ENCODE measurements at places on chromosomes 13 and 19.

- DNase-seq, result no peak
Measured at GRCh38 chr19:12464769-12465168, 19.8 kb downstream of the ZNF709 start.

- DNase-seq, result no peak
Measured at GRCh38 chr19:55044771-55045716, 7.0 kb upstream of the GP6 start.

- no peak for DNase-seq
Measured at GRCh38 chr19:7251494-7251893, 42.7 kb downstream of the INSR start.

- DNase-seq, result no peak
Measured at GRCh38 chr13:37107456-37107855, 2.0 kb upstream of the CSNK1A1L start.

GRCh38 chr13:49869519-49869918 is 66.6 kb downstream of the SPRYD7 start:
- no peak for DNase-seq

DNA sequence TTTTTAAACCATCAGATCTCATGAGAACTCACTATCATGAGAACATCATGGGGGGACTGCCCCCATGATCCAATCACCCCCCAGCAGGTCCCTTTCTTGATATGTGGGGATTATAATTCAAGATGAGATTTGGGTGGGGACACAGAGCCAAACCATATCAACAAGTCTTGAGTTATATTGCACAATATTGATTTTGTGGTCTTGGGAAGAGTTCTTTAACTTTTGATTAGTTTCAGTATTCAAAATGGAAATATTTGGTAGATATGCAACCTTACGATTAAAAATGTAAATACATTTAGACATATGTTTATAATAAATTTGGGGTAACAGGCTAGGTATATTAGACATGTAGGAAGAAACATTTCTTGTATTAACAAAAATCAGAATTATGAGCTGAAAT is 188.2 kb downstream of the GPC5 start:
- no peak for DNase-seq

DNA sequence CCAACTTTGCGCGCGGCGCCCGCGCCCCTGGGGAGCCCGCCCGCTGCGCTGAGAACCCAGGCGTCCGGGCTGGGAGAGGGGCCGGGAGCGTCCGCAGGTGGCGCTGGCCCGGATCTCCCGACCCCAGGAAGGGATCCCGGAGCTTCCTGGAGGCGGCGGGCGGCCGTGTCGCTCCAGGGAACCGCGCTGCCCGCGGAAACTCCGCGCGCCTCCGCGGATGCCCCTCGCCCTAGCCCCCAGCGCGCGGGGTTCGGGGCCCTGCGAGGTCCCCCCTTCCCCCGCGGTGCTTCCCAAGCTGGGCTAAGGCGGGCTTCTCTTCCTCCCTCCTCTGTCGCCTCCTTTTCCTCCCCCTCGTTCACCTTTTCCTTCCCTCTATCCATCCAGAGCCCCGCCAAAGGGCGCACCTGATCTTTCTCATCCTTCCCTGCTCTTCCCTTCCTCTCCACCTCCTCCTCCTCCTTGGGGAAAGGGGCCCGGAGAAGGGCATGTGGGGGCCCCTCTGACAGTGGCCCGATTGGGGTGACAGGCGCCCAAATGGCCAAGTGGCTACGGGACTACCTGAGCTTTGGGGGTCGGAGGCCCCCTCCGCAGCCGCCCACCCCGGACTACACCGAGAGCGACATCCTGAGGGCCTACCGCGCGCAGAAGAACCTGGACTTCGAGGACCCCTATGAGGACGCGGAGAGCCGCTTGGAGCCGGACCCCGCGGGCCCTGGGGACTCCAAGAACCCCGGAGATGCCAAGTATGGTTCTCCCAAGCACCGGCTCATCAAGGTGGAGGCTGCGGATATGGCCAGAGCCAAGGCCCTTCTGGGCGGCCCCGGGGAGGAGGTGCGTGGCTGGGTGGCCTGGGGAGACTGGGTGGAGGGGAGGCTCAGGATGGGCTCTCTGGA is 710 bp downstream of the SHD start:
- DNase-seq, result no peak

DNA sequence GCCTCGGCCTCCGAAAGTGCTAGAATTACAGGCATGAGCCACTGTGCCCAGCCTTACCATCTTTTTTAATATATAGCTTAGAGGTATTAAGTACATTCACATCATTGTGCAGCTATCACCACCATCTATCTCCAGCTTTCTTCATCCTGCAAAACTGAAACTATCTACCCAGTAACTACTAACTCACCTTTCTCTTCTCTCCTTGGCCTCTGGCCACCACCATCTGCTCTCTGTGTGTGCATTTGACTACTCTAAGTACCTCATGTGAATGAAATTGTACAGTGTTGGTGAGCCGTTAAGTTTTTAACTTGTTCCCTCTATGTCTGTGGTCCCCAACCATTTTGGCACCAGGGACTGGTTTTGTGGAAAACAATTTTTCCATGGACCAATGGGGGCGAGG is 56.1 kb downstream of the CDK8 start:
- DNase-seq, result no peak

- peak; percentile 57 for DNase-seq
Measured at GRCh38 chr19:3556978-3557460, 367 bp downstream of the MFSD12 start.

DNA sequence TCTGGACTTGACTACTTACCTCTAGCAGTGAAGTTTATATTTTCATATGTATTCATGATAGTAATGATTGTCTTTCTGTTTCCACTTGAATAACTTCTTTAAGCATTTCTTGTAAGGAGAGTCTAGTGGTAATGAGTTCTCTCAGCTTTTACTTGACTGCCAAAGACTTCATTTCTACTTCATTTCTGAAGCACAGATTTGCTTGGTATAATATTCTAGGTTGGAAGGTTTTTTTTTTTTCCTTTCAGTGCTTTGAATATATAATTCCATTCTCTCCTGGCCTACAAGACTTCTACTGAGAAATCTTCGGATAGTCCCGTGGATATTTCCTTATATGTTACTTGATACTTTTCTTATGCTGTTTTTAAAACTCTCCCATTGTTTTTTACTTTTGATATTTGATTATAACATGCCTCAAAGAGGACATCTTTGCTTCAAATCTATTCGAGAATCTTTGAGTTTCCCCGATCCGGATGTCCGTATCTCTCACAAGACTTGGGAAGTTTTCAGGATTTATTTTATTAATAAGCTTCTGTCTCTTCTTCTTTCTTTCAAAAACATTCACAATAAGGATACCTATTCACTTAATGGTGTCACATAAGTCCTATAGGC is 1560.0 kb downstream of the PCDH9 start:
- no peak for DNase-seq

DNA sequence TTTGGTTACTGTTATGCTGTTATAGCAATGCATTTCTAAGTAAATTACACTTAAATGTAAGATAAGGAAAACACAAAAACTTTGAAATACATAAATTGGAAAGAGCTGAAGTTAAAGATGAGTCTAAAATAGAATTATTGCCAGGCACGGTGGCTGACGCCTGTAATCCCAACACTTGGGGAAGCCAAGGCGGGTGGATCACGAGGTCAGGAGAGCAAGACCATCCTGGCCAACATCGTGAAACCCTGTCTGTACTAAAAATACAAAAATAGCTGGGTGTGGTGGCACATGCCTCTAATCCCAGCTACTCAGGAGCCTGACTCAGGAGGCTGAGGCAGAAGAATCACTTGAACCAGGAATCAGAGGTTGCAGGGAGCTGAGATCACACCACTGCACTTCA is 905.4 kb upstream of the GPC6 start:
- DNase-seq, result no peak

DNA sequence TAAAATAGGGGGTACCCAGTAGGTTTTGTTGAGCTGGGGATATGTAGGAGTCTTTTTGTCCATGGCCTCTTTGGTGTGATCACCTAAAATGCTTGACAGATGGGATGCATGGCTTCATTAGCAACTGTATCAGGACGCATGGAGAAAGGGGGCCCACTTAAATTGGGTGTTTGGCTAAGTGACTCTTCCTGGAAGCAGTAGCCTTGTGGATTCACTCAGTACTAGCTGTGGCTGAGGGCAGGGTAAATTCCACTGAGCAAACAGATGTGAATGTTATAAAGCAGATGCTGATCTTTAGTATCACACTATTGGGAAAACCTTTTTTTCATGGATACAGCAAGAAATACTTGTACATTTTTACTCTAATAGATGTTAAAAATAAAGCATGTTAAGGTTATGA is 140.0 kb downstream of the FGF14 start:
- no peak for DNase-seq

GRCh38 chr19:35005256-35005977 is 5.3 kb downstream of the GRAMD1A start:
- DNase-seq, result no peak

GRCh38 chr13:42279986-42280385 is 8.0 kb downstream of the AKAP11 start:
- no peak for DNase-seq

DNA sequence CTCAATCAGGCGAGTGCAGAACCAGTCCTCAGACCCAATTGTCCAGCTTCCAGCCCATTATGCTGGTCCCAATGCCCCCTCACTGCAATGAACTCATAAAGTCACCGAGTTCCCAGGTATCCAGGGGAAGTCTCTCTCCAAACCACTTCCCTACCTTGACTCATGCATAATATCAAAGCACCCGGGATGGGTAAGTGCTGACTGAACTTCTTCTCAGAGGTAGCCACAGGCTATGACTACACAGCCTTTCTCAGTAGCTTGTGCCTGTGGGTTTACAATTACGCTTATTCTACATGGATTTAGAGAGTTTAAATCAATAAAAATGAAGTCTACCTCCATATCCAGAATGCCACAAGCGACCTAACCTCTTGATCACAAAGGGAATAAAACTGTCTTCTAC is 1.7 kb upstream of the C13orf42 start:
- DNase-seq, result no peak

- DNase-seq, result no peak
Measured at GRCh38 chr19:8487137-8487851, 15.1 kb downstream of the PRAM1 start.

DNA sequence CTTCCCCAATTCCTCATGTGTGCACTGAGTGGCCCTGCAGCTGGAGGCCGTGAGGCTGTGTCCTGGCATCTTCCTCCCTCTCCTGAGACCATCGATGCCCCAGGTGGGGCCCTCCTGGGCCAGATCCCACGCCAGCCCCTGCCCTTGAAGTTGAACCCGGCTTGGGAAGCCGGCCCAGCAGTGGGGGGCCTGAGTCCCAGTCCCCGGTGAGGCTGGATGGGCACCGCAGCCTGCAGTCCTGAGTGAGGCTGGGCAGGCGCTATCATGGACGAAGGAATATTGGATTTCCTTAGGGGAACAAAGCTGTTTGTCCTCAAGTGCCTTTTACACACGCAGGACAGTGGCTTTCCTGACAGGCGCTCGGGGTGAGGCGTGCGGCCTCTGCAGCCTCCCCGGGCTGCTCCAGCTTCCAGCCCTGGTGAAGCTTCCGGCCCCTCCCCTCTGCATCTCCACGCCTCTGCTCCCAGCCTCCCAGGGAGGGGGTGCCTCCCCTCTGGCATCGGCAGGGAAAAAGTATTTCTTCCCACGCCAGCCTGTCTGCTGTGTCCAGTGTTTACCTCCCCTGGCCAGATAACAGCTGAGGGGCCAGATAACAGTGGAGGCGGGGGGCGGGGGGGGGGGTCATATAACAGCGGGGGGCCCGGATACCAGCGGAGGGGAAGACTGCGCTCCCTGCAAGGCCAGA is 159.5 kb downstream of the KDM4B start:
- DNase-seq, result no peak

GRCh38 chr13:84659359-84659661 is 777.0 kb upstream of the SLITRK1 start:
- DNase-seq, result no peak

- DNase-seq, result no peak
Measured at GRCh38 chr19:48718711-48719231, 754 bp downstream of the MAMSTR start.

GRCh38 chr13:102940143-102940542 is 94.3 kb downstream of the ERCC5 start:
- DNase-seq, result no peak

DNA sequence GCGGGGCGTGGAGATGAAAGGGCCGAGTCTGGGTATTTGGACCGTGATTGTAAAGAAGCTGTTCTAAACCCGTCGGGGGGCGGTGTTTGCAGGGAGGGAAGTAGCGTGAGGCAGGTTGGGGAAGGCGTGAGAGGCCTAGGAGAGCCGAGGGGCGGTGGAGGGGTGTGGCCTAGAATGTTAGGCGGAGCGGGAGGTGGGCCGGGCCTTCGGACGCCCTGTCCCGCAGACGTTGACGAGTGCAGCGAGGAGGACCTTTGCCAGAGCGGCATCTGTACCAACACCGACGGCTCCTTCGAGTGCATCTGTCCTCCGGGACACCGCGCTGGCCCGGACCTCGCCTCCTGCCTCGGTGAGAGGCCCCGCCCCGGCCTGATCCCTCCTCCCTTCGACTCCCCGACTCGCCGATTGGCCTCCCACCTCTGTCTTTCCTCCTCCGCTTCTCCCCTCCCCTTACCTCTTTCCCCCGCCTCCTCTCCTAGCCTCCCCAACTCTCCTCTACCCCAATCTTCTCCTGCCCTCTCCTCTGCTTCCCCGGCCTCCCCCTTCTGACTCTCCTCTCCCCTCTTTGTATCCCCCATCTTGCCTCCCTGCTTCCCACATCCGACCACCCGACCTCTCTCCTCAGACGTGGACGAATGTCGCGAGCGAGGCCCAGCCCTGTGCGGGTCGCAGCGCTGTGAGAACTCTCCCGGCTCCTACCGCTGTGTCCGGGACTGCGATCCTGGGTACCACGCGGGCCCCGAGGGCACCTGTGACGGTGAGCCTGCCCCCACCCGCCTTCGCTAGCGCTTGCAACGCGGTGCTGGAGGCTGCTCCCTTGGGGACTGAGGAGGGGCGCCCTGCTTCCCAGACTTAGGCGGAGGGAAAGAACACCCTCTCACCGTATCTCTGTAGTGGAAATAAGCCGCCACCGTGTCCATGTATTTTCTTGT is 12.8 kb downstream of the LTBP4 start:
- peak; percentile 84 for DNase-seq

DNA sequence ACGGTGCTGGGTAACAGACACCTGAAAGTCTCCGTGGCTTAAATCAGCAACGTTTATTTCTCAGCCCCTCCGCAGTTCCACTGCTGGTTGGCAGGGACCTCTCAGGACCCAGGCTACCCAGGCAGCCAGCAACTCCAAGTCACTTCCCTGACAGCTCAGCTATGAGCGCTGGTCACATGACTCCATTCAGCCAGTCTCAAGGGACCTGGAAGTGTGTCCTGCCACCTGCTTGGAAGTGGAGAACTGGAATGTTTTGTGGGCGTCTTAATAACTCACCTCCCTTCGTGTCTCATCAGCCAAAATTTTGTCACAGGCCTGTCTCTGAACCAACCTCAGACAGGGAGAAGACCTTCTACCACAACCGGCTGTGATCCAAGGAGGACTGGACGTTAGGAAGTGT is 72.8 kb downstream of the DPF1 start:
- no peak for DNase-seq

DNA sequence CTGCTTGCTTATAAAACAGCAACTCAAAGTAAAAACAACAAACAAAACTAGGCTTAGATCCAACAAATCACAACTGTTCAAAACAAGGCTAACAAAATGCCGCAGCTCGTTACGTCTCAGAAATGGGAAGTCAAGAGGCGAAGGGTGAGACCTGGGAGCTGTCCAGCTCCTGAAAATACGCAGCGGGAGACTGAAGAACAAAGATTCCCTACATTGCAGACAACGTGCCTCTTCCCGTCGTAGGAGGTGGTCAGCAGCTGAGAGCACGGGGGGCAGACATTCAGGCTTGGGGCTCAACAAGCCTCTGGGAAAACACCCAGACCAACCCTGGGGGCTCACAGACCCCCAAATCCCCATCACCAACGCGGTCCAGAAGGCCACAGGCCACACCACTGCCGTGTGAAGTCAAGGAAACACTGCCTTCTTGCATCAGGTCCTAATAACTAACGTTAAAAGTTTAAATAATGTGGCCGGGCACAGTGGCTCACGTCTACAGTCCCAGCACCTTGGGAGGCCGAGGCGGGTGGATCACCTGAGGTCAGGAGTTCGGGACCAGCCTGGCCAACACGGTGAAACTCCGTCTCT is 13.5 kb downstream of the PLPP2 start:
- DNase-seq, result no peak
